ENCODE measurements at places on chromosomes 16 and 17.

DNA sequence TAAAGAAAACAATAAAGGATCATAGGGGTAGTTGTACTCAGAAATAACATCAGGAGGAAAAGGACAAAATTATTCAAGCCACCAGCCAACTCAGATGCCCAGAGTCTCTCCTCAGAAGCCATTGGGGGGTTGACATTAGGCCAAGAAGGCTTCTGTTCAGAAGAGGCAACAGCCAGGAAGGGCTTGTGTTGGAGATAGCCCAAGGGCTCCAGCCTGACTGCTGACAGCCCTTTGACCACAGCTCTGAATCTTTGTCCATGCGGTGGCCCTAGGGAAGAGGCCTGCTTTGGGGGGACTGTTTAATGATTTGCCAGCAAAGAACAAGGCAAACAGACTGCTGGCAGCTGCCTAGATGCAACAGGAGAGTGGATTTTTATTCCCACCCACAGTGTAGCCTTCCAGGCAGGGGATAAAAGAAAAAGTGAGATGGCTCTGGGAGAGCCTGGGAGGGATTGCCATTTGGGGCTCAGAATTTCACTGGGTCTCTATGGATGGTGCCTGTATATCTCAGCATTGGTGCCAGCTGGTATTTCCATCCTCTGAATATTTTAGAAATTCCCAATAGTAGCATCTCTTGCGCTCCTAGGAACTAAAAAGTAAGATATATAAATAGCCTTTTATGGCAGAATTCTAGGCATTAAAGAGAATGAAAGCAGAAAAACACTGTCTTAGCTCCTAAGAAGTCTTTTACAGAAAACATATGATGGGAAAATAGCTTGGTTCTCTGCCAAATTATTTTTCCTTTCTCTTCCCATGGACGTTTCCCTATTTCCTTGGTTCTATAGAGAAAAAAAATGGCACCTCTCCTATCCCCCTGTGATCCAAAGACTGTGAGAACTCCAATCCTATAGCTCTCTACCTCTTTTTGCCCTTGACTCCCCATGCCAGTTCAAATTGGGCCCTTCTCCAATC is 29.4 kb upstream of the SUPT4H1 start:
- DNase-seq: no peak

GRCh38 chr17:16258901-16259300 is 41.9 kb downstream of the PIGL start:
- DNase-seq: no peak

GRCh38 chr16:27841061-27841801 is 222.3 kb downstream of the GSG1L start:
- DNase-seq: no peak

DNA sequence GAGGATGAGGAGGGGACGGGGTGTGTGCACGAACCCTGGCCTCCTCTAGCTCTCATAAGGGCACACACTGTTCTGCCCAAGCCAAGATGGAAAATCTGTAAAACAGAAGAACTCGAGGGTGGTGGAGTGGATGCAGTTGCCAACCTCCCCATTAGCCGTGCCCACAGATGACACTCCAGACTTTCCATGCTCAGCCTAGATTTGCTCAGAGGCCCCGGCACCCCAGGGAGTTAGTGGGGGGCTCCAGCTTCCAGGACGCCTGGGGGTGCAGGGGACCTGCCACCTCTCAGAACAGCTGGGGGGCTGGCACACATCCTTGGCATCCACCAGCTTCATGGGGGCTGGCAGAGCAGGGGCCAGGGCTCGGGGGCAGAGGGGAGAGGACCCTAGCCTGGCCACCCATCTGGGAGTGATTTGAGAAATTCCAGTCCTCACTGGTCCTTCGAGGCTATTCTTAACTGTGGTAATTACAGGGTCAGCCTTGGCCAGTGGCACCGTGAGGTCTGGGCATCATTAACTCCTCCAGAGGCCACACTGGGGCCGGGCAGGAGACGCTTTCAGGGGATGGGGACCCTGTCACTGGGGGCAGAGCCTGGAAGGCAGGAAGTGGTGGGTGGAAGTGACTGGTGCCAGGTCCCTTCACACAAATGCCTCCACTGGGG is 14.3 kb downstream of the VASN start:
- DNase-seq: no peak

DNA sequence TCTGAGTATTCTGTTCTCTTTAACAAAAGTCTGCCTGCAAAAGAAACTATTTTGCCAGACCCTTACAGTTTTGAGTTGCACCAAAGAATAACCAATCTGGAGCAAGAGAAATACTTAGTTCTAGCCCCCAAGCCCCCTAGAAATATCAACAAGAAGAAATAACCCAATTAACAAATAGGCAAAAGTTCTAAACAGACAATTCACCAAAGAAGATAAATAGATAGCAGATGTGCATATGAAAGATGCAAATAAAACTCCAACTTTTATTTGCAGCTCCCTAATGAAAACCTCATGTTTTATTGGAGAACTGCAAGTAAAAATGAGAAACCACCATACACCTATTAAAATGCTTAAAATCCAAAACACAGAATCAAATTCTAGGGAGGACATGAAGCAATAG is 1308.0 kb downstream of the CDH11 start:
- DNase-seq: no peak

DNA sequence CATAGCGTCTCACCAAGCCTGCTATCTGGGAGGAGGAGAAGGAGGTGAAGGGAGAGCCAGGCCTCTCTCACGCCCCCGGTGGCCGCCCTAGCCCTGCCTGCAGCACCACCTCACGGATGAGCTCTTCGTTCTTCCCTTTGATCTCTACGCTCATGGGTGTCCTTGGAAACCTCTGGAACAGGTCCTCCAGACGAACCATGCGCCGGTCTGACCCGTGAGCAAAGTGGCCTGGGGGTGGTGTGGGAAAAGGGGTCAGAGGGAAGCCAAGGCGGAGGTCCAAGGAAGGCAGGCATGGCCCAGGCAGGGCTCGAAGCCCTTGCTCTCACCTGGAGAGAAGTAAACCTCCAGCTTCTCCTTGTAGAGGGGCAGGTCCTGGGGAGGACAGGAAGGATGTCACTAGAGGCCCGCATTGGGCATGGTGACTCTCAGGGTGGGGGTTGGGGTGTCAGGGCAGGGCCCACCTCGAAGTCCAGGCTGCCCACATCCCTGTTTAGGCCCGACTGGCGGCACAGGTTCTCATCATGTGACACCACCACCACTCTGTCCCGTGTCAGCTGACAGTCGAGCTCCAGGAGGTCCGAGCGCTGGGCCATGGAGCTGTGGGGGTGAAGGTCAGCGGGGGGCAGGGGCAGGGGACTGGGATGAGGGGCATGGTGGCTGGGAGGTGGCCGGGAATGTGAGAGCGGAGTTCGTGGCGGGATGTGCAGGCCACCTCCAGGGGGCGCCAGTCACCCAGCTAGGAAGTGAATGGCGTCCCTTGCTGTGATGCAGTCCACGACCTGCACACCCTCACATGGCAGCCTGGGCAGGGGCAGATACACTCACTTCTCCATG is 923 bp downstream of the GDPD3 start:
- peak; percentile 59 for DNase-seq

DNA sequence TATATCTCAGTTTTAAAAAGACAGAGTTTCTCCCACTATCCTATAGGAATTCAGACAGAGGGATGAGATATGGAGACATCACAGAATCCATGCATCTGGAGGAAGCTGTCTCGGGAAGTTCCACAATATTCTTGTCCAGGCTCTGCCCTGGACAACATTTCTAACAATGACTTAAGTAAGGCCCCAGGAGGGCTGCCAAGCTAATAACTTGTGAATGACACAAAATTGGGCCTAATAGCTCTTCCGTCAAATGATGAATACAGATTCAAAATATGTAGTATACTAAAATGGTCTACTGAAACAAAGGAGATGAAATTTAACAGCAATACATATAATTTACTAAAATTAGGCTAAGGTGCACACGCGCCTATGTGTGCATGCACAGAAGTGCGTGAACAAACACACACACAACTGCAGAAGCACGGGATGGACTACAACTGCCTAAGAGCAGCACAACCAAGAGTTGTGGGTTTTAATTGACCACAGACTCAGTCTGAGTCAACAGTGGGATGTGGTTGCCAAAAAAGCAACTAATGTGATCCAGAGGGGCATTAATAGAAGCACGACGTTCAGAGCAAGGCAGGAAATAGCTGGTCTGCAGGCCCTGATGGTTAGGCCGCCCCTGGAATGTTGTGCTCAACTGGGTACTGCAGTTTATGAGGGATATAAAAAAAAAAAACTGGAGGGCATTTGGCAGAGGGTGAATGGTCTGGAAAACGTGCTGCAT is 26.3 kb upstream of the HS3ST2 start:
- no peak for DNase-seq

DNA sequence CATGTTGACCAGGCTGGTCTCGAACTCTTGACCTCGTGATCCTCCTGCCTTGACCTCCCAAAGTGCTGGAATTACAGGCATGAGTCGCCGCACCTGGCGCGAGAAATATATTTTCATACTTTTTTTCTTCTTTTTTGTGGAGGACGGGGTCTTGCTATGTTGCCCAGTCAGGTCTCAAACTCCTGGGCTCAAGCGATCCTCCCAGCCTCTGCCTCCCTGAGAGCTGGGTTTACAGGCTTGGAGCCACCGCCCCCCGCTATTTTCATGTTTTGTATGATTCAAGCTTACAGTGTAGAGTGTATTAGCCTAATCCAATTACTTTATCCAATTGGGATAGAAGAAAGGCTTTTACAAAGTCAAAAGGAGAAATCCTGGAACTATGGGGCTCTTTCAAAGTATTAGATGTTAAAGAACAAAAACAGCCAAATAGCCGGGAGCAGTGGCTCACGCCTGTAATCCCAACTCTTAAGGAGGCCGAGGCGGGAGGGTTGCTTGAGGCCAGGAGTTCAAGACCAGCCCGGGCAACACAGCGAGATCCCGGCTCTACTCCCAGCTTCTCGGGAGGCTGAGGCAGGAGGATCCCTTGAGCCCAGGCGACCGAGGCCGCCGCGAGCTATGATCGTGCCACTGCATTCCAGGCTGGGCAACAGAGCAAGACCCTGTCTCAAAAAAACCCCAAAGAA is 1.4 kb upstream of the MAP1LC3B start:
- DNase-seq: peak; percentile 60

DNA sequence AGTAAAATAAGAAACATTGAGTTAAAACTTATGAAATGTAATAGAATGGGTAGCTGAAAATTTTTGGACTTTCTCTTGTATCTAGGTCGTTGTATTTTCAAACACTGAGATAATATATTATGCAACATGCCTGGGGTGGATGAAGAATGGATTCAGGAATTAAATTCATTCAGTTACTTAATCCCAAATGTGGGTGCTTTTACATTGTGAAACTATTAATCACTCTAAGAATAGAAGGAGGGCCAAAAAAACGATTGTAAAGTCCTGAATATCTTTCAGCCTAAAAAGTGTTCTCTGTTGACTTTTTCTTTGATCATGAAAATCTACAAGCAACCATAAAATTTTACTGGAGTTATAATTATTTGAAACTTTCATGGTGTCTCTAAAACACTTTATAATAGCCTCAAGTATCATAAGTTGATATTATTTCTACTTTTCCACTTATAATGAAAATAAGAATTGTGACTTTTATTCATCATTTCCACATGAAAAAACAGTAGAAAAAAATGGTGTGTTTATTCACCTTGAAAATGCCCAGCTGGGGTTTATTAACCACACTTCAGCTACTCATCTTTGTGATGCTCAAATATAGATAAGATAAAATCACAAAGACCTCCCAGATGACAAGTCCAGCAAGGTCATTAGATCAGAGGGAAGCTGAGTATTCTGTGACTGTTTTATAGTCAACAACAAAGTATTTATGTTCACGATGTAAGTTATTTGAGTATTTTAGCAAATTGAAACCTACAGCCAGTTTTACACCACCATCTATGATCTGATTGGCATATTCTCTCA is 619.9 kb upstream of the SOX9 start:
- DNase-seq: no peak

DNA sequence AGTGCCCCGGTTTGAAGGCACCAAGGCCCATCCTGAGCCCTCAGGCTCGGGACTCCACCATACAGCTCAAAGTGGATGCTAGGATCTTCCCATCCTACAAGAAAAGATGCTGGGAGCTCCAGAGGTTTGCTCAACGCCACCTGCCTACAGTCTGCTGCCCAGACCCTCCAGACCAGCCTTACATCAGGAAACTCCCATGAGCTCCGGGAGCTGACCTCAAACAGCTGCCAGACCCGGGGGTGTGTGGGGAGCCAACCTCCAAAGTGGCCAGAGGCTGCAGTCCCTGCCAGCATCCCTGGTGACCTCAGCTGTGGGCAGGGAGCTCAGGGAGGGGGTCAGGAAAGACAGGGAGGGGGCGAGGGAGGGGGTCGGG is 43.8 kb downstream of the C16orf82 start:
- peak; percentile 26 for DNase-seq

DNA sequence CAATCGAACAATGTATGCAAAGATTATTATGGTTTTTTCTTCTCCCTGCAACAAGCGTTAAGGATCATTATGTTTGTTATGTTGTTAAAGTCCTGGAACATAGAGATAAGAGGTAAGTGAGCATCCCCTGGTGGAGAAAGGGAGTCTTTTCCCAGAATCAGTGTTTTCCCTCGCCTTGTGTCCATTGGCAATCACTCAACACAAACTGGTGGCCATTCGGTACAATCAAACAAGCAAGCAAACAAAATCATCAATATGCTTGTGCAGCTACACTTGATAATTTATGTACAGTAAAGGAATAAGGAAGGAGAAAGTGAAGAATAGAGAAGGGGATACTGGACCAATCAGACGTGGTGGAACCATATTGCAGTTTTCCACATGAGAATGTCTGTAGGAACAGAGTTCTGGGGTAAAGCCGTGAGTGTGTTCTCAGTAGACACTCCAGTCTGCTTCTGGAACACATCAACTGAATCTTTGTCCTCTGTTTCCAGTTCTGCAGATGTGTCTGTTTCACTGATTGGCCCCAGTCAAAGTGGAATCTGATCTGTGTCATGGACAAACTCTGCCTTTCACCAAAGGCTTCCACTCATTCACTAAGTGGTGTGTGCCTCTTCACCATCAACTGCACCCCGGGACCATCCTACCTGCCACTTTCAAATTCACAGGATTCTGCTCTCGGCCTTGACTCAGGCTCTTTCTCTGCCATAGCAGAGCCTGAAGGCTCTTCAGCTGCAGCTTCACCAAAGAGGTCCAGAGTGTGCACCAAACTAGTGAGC is 169.5 kb downstream of the AHSP start:
- DNase-seq: peak; percentile 60

GRCh38 chr16:23435500-23435899 is 17.5 kb downstream of the COG7 start:
- DNase-seq: peak; percentile 82

GRCh38 chr17:78026381-78026780 is 67.9 kb downstream of the TNRC6C start:
- no peak for DNase-seq

GRCh38 chr17:66537502-66537901 is 235.1 kb downstream of the PRKCA start:
- no peak for DNase-seq

DNA sequence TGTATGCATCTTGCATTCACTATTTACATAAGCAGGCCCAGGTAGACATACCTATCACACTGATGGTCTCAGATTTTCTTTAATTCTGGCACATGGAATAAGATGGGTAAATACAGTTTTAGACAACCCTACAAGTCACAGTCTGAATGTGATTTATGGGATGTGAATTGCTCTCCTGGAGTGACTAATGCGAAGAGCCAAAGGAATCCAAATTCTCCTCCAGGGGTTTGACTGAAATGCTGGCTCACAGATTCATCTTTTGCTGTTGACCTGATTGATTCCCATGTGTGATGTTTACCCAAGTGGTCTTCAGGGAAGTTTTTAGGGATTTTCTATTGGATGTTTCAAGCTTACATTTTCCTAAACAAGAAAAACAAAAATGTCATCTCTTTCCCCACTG is 277.9 kb upstream of the MON1B start:
- no peak for DNase-seq

GRCh38 chr16:2883458-2883908 is 468 bp downstream of the FLYWCH2 start:
- DNase-seq: peak; percentile 46

All from NCI-H82 (cell line).